ENCODE measurements at places on chromosomes 16 and 17.

DNA sequence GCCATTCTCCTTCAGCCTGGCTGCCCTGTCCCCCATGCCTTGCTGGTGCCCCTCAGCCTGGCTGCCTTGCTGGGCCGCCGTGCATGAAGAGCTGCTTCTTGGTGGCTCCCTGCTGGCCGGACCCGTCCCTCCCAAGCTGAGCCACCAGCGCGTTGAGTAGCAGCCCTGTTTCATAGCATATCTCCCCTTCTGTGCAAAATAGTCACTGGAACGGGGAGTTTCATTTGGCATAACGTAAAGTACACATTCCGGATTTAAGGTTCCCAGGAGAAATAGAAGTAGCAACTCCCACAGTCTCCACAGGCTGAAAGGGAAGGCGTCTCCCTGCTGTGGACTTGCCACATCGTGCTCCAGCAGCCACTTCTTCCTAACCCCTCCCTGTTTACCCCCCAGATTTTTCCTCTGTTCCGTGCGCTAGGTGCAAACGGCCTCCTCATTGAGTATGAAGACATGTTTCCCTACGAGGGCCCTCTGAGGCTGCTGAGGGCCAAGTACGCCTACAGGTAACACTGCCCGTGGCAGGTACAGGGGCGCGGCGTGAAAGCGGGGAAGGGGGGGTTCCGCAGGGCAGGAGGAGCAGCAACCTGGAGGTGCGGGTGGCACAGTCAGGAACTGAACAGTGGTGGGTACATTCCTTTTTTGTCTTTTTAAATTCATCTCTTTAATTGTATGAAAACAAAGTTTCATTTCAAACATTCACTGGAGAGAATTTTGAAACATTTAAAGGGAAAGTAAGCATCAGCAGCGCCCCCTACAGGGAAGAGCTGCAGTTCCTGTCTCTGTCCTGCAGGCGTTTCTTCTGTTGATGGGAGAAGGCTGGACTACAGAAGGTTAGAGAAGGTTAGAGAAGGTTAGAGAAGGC lies 5.8 kb upstream of the OGFOD3 start:
- peak; percentile 12 for DNase-seq

DNA sequence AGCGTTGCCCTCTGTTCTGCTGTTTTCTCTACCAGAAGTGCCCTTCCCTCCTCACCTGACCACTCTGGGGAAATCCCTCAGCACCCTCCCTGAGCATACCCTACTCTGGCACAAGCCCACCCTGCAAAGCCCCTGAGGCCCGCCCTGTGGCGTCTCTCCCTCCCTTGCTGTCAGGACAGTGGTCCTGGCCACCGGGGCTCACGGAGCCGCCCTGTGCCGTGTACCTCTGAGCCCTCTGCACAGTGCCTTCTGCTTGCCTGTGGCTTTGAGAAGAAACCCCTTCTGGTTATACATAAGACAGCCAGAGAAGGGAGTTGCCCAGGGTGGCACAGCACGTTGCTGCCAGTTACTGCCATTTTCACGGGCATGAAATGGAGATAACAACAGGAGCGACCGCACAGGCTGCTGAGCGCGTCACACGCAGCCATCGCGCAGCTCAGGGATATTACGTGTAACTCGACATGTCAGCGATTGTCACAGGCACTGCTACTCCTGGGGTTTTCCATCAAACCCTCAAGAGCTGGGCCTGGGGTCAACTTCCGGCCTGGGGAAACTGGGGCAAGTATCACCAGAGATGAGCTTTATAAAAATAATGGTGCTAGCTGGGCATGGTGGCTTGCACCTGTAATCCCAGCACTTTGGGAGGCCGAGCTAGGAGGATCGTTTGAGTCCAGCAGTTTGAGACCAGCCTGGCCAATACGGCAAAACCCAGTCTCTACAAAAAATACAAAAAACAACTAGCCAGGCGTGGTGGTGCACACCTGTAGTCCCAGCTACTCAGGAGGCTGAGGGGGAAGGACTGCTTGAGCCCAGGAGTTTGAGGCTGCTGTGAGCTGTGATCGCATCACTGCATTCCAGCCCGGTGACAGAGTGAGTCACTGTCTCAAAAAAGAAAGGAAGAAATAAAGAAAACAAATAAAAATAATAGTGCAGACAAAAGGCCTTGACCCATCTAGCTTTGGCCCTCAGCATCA lies 14.8 kb downstream of the SCGB1C2 start:
- no peak for DNase-seq

DNA sequence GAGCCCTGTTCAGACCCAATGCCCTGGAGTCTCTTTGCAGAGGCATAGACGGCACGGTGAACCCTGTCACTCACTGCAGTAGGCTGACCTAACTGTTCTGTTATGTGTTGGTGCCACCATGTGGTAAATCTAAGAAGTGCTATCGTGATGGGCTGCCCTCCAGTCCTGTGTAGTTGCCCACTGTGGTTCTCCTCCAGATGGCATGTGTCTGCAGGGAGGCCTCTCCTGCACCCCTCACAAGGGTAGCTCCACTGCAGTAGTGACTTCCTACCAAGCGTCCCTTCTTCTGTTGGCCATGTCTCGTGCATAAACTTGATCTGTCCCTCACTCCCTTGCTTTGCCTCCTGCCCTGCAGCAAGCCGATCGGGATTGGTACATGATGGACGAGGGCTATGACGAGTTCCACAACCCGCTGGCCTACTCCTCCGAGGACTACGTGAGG lies 5.8 kb downstream of the DHX38 start:
- peak; percentile 13 for DNase-seq

DNA sequence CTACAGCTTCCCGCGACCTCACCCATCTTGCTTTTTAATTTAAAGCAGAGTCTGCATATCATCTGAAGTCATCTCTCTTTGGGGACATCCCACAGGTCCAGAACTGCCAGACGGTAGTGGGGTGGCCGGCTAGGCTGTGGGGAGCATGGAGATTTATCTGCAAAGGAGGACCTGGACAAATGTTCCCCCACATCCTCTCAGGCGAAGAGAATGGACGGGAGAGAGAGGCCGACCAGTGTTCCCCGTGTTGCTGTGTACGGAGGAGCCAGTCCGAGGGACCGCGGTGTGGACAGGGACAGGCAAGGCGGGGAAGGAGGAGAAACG lies 665 bp upstream of the MT1M start:
- no peak for DNase-seq

DNA sequence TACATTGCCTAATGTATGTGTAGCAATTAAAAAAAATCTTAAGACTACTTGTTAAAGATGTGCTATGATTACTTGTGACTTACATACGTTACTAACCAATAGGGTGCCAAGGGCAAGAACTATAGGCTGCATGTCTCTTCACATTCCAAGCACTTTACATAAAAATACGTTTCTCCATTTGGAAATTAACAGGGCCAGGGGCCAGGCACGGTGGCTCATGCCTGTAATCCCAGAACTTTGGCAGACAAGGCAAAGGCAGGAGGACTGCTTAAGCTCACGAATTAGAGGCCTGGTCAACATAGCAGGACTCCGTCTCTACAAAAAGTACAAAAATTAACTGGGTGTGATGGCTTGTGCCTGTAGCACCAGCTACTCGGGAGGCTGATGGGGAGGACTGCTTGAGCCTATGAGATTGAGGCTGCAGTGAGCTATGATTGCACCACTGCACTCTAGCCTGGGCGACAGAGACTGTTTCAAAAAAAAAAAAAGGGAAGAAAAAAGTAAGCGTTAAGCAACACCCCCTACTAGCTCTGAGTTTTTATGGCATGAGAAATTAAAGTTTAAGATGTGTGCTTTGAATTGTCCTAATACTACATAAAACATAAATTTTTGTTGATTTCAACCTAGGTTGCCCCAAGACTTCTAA lies 12.3 kb downstream of the PSMD12 start:
- no peak for DNase-seq

- DNase-seq, result no peak
Measured at GRCh38 chr17:55480631-55481315, 30.5 kb downstream of the SMIM36 start.

DNA sequence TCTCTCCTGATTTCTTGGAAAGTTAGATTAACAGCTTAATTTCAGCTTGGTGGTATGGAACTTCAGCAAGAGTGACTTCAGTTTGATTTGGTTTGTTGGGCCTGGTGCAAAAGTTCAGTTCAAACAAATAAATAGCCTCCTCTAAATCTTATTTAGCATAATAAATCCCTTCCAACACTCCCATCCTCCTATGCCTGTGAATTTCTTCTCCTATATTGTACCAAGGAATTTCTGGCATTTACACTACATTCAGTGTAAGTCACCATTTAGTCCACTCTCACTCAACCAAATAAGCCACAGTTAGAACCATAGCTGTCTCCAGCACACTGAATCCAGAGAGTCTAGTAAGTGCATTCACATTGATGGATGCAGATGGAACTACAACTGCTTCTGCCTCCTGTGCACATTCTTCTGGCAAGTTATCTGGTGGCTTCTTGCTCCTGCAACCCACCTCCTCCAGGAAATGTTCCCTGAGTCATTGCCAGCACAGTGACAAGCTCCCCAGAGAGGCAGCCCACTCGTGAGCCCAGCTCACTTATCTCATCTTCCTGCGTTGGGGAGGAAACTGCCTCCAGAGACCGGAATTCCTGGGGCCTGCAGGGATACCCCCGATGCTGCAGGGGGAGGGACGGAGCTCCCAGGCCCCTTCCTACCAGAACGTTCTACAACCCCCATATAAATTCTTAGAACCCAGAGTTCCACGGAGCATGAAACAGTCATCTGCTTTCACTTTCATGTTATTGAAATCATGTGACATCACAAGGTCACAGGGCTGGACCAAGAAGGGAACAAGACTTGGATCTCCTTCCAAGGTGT lies 318.3 kb downstream of the PHKB start:
- no peak for DNase-seq

- DNase-seq, result no peak
Measured at GRCh38 chr16:11310997-11311561, 29.9 kb upstream of the PRM1 start.

GRCh38 chr16:80611171-80611929 lies 70.6 kb downstream of the DYNLRB2 start:
- DNase-seq, result no peak

- no peak for DNase-seq
Measured at GRCh38 chr17:14298947-14299279, 2.0 kb upstream of the HS3ST3B1 start.

DNA sequence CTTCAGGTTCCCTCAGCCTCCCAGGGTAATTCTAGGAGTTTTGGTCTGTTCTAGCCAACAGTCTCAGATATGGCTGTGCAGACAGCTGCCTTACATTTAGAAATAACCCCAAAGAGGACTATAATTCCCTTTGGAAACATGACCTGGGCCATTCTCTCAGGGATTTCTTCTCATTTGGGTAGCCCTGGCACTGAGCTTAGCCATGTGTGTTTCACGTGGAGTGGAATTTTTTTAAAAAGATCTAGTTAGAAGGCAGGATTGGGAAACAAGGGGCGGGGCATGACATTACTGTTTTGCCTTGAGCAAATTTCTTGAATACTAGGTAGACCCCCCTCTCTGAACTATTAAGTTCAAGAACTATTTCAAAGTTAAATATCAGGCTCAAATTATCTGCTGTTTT lies 29.6 kb upstream of the MRC2 start:
- DNase-seq, result no peak

- DNase-seq, result no peak
Measured at GRCh38 chr16:4989391-4990006, 31.4 kb downstream of the SEC14L5 start.

GRCh38 chr17:80761110-80761871 lies 216.7 kb downstream of the RPTOR start:
- peak; percentile 43 for DNase-seq

- no peak for DNase-seq
Measured at GRCh38 chr17:56186222-56186786, 33.0 kb downstream of the ANKFN1 start.

- DNase-seq, result no peak
Measured at GRCh38 chr17:329784-330420, 22.7 kb downstream of the RPH3AL start.

DNA sequence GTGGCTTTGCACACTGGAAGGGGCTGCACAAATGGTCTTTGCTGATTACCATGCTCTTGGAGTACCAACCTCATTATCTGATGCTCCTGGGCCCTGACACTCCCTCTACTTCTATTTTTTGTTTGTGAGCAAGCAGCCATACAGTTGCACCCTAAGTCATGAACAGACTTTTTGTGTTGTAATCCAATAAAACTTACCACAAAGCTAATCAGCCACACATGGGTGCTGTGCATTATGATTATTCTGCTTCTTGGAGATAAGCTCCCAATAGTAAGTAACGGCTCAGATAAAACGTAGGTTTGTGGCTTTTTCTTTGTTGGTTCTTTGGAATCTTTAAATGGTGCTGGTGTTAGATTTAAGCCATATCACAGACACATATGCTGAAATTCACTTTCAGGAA lies 76.2 kb downstream of the CCT6B start:
- no peak for DNase-seq

- no peak for DNase-seq
Measured at GRCh38 chr17:8391711-8392110, 5.9 kb downstream of the RNF222 start.

GRCh38 chr16:22307838-22308237 lies 10.6 kb downstream of the POLR3E start:
- DNase-seq, result no peak

- DNase-seq, result no peak
Measured at GRCh38 chr17:66957951-66958579, 6.4 kb upstream of the CACNG4 start.

DNA sequence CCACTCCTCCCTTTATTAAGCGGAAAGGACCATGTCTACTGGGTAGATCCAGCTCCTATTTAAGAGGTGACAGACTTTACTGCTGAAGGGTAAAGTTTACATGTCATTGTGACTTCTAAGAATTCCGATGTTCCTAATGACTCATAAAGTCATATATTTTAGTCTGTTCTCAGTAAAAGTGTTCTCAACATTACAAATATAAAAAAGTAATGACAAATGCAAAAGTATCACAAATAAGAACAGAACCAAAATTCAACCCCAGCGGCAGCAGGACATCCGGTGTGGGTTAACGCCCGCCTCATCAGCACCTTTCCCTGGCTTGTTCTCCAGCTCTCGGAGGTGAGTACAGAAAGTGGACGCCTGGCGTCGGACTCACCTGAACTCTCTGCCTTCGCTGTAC lies 6.8 kb downstream of the AXIN1 start:
- DNase-seq, result no peak

GRCh38 chr16:52113533-52114183 lies 433.3 kb downstream of the TOX3 start:
- no peak for DNase-seq

GRCh38 chr17:48584223-48584741 lies 5.8 kb downstream of the HOXB3 start:
- DNase-seq, result no peak

DNA sequence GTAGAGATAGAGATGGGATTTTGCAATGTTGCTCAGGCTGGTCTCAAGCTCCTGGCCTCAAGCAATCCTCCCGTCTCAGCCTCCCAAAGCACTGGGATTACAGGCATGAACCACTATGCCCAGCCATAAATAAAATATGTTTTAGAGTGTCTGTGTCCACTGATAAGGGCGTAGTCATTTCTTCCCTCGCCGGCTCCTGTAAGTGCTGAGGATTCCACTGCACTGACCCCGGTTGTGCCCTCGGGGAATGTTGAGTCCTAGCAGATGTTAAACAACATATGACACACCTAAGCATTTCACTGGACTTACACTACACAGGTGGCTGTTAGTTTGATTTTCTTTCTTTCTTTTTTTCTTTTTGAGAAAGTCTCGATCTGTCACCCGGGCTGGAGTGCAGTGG lies 5.6 kb upstream of the SHMT1 start:
- no peak for DNase-seq

GRCh38 chr16:27281243-27281642 lies 12.7 kb upstream of the NSMCE1 start:
- no peak for DNase-seq
